ENCODE measurements at places on chromosomes 5 and 9.

DNA sequence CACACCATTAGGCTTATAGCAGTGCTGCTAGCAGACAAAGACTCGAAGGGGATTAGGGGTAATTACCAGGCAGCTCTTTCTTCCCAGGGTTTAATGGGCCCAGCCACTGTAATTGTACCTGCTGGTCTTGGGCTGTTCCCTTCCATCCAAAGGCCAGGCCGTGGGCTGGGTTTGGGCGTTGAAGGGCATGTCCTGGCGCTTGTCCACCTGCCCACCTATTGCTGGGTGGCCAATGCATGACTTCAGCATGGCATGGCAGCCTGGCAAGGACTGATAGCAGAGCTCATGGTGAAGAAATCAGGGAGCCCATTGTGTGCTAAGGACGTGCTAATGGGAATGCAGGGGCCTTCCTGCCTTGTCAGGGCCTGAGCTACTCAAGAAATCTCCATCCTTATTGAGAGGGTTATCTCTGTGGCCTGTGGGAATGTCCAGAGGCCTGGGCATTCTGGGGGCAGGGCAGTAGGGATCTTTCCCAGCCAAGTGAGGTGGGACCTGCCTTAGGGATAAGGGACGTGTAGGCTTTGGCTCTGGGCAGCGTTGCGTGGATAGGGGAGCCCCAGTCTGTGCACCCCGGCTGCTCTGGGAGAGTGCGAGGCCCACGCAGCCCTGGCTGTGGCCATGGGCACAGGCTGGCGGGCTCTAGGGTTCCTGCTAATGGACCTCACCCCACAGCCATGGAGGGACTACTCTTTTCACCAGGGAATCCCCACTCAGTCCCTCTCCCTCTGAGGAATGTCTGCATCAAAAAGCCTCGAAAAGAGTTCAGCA is 116.1 kb upstream of the PITX1 start:
- no peak for DNase-seq
- H3K27ac ChIP-seq = no peak overlapping the region
- no peaks in the 10 kb centered on the region for H3K4me1 ChIP-seq
- peaks cover 3% of the 10 kb centered on the region for H3K36me3 ChIP-seq
- peaks cover 38% of the 10 kb centered on the region for H3K27me3 ChIP-seq

GRCh38 chr5:111173476-111173875 is 50.7 kb upstream of the CAMK4 start:
- DNase-seq = no peak
- H3K4me3 ChIP-seq = no peak overlapping the region
- H3K27ac ChIP-seq = no peak overlapping the region
- no peaks in the 10 kb centered on the region for H3K4me1 ChIP-seq
- peaks cover 1% of the 10 kb centered on the region for H3K36me3 ChIP-seq

- H3K27me3 ChIP-seq = peaks cover 10% of the 10 kb centered on the region
- no peak overlapping the region for H3K4me3 ChIP-seq
- no peak overlapping the region for H3K27ac ChIP-seq
- no peak for DNase-seq
Observed at GRCh38 chr9:104389341-104389740, 114.7 kb upstream of the OR13F1 start.

DNA sequence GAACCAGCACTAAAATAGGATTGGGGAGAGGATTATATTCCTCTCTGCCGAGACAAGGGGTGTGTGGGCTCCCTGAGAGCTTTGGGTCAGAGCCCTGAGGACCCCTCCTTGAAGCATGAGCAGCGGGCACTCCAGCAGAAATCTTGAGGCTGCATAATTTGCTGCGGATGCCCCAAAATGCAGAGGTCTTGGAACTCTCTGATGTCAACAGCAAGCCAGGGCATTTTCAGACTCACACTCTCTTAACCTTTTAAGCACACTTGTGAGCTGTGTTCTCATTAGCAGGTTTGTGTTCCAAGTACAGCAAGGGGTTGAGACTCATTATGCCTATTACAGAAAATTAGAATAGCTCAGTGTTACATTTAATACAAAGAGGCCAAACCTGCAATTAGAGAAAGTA is 513.0 kb upstream of the ADAMTS16 start:
- DNase-seq = no peak
- H3K36me3 ChIP-seq = no peaks in the 10 kb centered on the region
- peaks cover 2% of the 10 kb centered on the region for H3K27me3 ChIP-seq

GRCh38 chr9:110443146-110443865 is 105.6 kb upstream of the TXNDC8 start:
- peaks cover 26% of the 10 kb centered on the region for H3K4me1 ChIP-seq
- peak overlapping the region; percentile 76 for H3K27ac ChIP-seq
- H3K4me3 ChIP-seq = peak overlapping the region; percentile 20

DNA sequence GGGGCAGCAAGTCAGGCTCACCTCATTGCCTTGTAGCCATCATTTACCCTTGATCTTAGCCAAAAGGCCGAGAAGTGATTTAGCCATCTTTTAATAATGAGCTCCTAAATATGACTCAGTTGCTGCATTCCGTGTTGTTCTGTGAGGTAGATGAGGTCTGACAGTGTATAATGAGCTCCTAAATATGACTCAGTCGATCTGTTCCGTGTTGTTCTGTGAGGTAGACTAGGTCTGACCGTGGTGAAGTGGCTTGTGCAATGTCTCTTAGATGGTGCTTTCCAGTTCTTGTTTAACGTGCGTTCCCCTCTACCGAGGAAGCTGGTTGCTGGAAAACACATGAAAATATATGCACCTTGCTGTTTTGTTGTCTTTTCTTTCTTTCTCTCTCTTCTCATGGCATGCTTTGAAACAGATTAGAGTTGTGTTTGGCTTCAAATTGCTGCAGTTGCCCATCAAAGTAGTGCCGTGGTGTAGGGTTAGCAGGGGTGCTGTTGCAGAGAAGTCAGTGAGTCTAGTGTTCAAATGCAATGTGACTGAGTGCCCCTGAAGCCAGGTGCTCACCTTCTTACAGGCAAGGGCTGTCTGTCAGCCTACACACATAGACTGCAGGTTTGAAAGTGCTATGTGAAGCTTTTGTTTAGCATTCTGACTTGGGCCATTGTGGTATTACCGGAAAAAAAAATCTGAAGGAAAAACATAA is 118.6 kb downstream of the KDM4C start:
- no peak for DNase-seq
- peaks cover 5% of the 10 kb centered on the region for H3K4me1 ChIP-seq
- no peaks in the 10 kb centered on the region for H3K36me3 ChIP-seq
- no peak overlapping the region for H3K4me3 ChIP-seq
- H3K27me3 ChIP-seq = no peaks in the 10 kb centered on the region

DNA sequence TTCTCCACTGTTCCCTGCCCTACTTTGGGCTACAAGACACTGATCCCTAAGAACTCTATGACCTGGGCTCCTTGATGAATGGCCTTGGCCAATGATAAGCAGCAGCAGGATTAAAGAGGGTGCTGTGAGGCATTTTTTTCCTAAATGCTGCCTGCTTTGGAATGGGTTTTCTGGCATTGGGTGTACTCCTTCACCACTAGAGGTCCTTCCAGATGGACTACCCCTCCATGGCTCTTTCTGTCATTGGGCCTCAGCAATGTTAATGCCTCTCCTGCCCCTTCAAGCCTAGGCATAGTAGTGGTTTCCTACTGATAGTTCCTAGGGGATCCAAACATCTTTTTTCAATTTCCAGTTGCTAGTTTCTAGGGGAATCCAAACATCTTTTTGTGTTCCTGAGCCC is 319.3 kb upstream of the RPS23 start:
- no peaks in the 10 kb centered on the region for H3K36me3 ChIP-seq
- no peak overlapping the region for H3K27ac ChIP-seq
- DNase-seq = no peak
- peaks cover 11% of the 10 kb centered on the region for H3K4me1 ChIP-seq

- DNase-seq = no peak
- no peak overlapping the region for H3K4me3 ChIP-seq
Observed at GRCh38 chr5:107300721-107301327, 369.9 kb downstream of the EFNA5 start.

- H3K36me3 ChIP-seq = no peaks in the 10 kb centered on the region
- H3K27ac ChIP-seq = no peak overlapping the region
- DNase-seq = no peak
- peaks cover 20% of the 10 kb centered on the region for H3K4me1 ChIP-seq
- no peak overlapping the region for H3K4me3 ChIP-seq
- H3K27me3 ChIP-seq = no peaks in the 10 kb centered on the region
Observed at GRCh38 chr5:61280205-61280604, 51.9 kb upstream of the ZSWIM6 start.

DNA sequence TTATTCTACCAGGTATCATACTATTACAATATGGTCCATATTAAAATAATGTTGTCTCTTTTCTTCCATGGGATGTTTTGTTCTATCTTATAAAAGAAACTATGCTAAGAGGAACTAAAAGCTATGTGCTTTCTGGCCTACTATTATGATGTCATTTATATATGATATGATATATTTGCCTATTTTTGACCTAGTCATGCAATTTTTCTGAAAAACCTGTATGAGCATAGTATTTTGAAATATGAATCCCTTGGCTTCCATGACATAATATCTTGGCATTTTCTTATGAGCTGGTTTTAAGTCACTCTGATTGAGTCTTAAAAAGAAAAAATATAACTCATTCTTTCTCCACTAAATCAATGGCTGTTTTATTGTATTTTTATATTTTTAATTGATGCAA is 60.7 kb downstream of the MAN2A1 start:
- no peaks in the 10 kb centered on the region for H3K27me3 ChIP-seq
- peaks cover 5% of the 10 kb centered on the region for H3K36me3 ChIP-seq
- no peak for DNase-seq
- peaks cover 29% of the 10 kb centered on the region for H3K4me1 ChIP-seq
- H3K4me3 ChIP-seq = no peak overlapping the region

DNA sequence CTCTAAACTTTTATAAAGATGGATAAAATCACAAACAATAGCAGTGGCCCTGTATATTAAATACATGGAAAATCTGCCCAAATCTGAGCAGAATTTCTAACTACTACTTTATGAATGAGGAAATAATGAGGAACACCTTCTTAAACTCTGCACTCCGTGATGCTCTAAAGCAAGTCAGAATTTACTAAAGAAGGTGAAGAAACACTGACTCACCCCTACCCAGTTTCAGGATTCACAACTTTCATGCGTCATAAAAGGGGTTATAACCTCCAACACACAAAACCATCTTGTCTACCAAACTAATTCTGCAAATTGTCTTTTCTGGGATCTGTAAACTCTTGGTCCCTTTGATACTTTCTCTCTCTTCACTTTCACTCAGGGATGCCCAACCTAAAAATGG is 561.1 kb upstream of the ACO1 start:
- H3K4me1 ChIP-seq = no peaks in the 10 kb centered on the region
- no peak overlapping the region for H3K27ac ChIP-seq
- H3K4me3 ChIP-seq = no peak overlapping the region
- H3K27me3 ChIP-seq = no peaks in the 10 kb centered on the region

GRCh38 chr9:87425202-87425601 is 72.5 kb upstream of the DAPK1 start:
- H3K4me3 ChIP-seq = no peak overlapping the region
- H3K36me3 ChIP-seq = peaks cover 3% of the 10 kb centered on the region
- H3K27me3 ChIP-seq = no peaks in the 10 kb centered on the region
- no peak overlapping the region for H3K27ac ChIP-seq
- no peaks in the 10 kb centered on the region for H3K4me1 ChIP-seq

DNA sequence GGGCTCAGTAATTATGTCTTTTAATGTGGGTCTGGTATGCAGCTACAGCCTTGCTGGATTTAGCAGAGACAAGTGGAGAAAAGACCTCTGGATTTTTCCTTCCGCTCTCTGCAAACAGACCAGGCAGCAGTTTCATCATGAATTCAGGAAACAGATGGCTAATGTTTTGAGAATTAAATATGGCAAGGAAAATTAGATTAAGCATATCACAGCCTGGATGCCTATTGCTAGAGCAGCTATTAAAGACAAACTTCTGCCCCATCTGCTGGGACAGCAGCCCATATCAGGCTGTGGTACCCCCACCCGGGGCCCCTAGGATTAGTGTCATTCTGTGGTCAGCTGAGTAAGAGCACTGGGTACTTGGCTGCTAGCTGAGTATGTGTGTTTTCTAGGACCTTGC is 6.2 kb downstream of the SKP2 start:
- peaks cover 67% of the 10 kb centered on the region for H3K4me1 ChIP-seq
- H3K27ac ChIP-seq = peak overlapping the region; percentile 97
- H3K27me3 ChIP-seq = no peaks in the 10 kb centered on the region
- H3K36me3 ChIP-seq = peaks cover 25% of the 10 kb centered on the region

GRCh38 chr5:8839361-8840055 is 706.4 kb downstream of the SEMA5A start:
- H3K4me1 ChIP-seq = peaks cover 33% of the 10 kb centered on the region
- H3K27me3 ChIP-seq = no peaks in the 10 kb centered on the region
- DNase-seq = no peak
- H3K36me3 ChIP-seq = no peaks in the 10 kb centered on the region

DNA sequence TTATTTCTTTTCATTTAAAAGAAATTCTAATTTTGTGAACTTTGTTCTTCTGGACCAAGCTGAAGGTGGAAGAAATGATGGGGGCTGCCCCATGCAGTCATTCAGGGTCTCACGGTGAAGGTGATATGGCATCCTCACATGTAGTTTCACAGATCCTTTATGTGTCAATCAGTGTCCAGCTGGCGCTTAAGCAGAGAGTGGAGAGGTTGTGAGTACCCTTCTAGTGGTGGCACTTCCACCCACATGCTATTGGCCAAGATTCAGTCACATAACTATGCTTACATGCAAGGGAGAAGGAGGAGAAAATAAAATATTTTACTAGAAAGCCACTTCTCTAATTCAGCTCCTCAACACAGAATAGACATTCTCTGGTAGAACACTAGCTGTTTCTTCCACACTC is 34.7 kb downstream of the PLPPR1 start:
- no peak overlapping the region for H3K4me3 ChIP-seq
- no peak for DNase-seq

- H3K36me3 ChIP-seq = peaks cover 1% of the 10 kb centered on the region
- no peak overlapping the region for H3K4me3 ChIP-seq
- no peak for DNase-seq
- peaks cover 88% of the 10 kb centered on the region for H3K4me1 ChIP-seq
- no peaks in the 10 kb centered on the region for H3K27me3 ChIP-seq
Observed at GRCh38 chr5:68265347-68265746, 49.8 kb downstream of the PIK3R1 start.

GRCh38 chr9:108544866-108545265 is 310.9 kb downstream of the ACTL7B start:
- no peak for DNase-seq
- H3K27me3 ChIP-seq = no peaks in the 10 kb centered on the region
- H3K4me1 ChIP-seq = no peaks in the 10 kb centered on the region
- no peak overlapping the region for H3K4me3 ChIP-seq
- no peak overlapping the region for H3K27ac ChIP-seq

GRCh38 chr9:121198512-121199042 is 3.1 kb downstream of the RAB14 start:
- H3K27ac ChIP-seq = peak overlapping the region; percentile 59
- no peak for DNase-seq
- peaks cover 72% of the 10 kb centered on the region for H3K4me1 ChIP-seq
- H3K4me3 ChIP-seq = peak overlapping the region; percentile 88
- H3K27me3 ChIP-seq = no peaks in the 10 kb centered on the region

DNA sequence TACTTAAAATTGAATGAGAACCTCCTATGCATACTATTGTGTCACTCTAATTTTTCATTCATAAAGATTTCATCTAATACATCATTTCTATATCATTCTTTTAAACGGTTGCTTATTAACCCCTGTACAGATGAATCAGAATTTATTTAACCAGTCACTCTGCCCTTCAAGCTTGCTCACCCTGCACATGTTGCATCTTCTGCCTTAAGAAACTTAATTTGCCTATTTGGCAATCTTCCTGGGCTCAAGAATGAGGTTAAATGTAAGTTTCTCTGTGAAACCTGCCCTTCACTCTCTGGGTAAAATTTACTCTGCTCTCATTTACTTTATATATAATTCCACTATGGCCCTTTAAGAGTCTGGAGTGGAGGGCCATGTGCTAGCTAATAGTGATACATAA is 434.7 kb upstream of the ZNF608 start:
- H3K4me3 ChIP-seq = no peak overlapping the region
- H3K27me3 ChIP-seq = no peaks in the 10 kb centered on the region
- H3K4me1 ChIP-seq = no peaks in the 10 kb centered on the region
- no peaks in the 10 kb centered on the region for H3K36me3 ChIP-seq
- H3K27ac ChIP-seq = no peak overlapping the region
- no peak for DNase-seq
